ELR (cell line): ENCODE measurements at places on chromosomes 7 and 10.

DNA sequence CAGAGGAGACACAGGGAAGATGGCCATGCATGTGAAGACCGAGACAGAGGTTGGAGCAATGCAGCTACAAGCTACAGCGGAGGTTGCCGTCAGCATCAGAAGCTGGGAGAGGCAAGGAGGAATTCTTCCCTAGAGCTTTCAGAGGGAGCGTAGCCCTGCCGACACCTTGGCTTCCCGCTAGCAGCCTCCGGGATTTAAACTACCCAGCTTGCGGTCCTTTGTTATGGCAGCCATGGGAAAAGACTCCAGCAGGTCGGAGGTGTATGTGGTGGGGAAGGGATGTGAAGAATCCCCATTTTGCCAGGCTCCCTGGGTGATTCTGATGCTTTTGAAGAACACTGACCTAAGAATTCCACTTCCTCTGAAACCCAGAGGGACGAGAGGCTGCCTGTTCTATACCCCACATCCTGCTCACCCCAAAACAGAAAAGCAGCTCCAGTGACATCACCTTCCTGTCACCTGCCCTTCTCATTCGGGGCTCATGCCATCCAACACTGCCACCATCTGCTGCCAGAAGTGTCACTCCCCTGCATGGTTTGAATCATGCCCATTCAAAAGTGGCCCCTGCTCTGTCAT, 3.3 kb upstream of the SEPHS1 start:
- no peak for DNase-seq

DNA sequence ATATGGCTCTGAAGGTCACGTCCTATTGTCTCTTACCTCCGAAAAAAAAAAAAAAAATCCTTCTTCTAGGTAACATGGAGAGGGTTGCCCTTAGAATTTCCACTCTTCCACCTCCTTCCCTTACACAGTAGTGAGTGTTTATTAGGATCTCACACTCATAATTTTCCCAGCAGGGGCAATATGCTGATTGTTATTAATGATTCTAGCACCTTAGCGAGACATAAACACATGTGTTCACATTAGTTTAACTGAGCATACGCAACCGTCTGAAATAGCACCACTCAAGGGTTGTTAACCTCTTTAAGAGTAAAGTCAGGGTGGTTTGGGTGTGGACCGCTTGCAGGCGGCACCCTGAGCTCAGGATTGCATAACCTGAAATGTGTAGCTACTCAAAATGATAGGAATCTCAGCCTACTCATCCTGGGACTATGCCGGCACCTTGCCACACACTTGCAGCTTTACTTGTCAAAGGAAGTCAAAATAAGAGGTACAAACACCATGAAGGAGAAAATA, 52.2 kb downstream of the CPEB3 start:
- peak; percentile 91 for DNase-seq

- DNase-seq: peak; percentile 18
These were observed 10.2 kb downstream of the KBTBD2 start for GRCh38 chr7:32881074-32881982.

GRCh38 chr7:30968294-30968693, 4.5 kb downstream of the GHRHR start:
- DNase-seq: no peak

DNA sequence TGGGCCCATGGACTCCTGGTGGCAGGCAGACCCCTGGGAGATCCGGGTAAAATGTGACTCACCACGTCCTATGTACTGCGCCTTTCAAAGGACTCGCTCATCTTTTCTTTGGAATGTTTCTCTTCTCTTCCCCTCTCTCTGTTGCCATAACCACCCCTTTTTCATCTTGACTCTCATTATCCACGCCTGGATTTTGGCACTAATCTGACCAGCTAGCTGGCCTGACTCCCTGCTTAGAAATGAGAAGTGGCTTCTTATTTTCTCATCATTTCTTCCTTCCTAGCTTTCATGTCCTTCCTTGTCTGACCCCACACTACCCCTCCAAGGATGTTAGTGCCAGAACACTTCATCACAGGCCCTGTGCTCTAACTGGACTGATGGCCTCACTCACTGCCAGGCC, 98.0 kb upstream of the FAM171A1 start:
- no peak for DNase-seq

DNA sequence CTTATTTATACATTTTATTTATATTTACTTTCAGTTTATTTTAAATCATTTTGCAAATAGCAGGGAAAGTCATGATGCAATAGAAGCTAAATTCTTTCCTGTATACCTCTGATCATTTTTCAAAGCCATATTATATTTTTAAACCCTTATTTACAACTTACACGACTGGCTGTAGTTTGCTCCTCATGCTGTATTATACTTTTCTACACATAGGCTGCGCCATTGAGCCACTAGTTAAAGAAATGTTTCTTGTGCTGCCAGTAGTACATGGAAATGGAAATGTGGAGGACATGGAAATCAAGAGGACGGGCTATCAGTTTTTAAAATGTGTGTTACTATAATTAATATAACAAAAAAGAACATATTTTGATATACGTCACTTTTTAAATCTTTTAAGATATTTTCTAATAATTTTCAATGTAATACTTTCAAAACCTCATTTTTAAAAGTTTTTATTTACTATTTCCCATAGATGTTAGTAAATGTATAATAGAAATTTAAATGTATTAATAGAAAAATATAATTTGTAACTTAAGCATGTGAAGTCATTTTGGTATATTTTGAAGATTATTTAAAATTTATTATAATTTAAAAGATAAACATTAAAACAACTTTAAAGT, 118.5 kb downstream of the VTI1A start:
- DNase-seq: peak; percentile 74

DNA sequence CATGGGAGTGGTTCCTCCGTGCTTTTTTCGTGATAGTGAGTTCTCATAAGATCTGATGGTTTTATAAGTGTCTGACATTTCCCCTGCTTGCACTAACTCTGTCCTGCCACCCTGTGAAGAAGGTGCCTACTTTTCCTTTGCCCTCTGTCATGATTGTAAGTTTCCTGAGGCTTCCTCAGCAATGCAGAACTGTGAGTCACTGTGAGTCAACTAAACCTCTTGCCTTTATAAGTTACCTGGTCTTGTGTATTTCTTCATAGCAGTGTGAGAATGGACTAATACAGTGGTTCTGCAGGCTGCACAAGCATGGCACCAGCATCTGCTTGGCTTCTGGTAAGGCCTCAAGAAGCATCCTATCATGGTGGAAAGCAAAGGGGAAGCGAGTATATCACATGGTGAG, 1144.6 kb downstream of the SORCS3 start:
- no peak for DNase-seq

- DNase-seq: no peak
These were observed 156.3 kb downstream of the NEURL1 start for GRCh38 chr10:103649654-103650423.

- no peak for DNase-seq
These were observed 145.3 kb downstream of the SFMBT2 start for GRCh38 chr10:7265396-7266123.

GRCh38 chr10:80509403-80510161, 28.1 kb upstream of the SH2D4B start:
- DNase-seq: peak; percentile 99

DNA sequence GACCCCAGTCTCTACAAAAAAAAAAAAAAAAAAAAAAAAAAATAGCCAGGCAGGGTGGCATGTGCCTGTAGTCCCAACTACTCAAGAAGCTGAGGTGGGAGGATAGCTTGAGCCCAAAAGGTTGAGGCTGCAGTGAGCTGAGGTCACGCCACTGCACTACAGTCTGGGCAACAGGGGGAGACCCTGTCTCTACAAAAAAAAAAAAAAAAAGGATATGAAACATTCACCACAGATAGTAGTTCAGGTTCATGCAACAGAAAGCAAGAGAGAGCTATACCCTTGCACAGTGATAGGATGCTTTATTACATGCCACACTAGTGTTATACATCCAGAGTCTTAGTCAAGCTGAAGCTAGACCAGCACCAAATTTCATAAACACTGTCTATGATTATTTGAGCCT, 148.4 kb upstream of the KAT6B start:
- no peak for DNase-seq

DNA sequence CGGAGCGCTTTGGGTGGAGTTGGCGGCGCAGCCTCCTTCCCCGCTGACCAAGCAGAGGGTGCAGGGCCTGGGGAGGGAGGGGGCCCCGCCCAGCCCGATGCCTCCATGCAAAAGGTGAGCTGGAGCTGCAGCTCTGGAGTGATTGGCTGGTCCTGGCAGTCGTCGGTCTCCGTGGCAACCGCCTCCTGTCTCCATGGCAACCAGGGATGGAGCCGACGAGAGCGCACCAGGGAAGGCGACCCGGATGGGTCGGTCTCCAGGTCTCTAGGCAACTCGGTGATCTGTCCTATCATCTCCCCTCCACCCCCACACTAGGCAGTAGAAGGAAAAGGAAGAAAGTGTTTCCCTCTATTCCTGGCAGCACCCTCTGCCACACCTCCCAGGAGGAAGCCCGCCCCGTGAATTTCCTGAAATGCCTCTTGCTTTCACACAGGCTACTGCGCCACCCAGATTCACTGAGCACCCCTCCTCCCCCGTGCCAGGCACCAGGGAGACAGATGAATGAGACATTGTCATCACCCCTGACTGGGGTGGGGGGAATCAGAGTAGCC, 647 bp upstream of the NACAD start:
- peak; percentile 75 for DNase-seq

- peak; percentile 4 for DNase-seq
These were observed 153.4 kb downstream of the MLLT10 start for GRCh38 chr10:21687266-21688008.

DNA sequence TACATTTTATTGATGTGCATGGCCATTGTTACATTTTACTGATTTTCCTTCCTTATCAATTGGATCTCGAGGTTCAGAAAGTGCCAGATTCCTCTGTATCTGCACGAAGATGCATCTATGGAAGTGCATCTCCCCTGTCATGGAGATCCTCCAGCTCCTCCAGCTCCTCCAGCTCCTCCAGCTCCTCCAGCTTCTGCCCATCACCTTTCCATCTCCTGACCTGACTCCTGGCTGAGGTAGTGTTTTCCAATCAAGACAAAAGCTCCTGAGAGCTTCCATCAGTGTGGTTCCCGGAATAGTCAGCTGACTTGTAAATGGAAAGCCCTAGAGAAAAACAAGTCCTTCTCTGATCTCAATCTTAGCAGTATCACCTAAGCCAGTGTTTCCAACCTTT, 90.8 kb upstream of the KLF6 start:
- DNase-seq: no peak

DNA sequence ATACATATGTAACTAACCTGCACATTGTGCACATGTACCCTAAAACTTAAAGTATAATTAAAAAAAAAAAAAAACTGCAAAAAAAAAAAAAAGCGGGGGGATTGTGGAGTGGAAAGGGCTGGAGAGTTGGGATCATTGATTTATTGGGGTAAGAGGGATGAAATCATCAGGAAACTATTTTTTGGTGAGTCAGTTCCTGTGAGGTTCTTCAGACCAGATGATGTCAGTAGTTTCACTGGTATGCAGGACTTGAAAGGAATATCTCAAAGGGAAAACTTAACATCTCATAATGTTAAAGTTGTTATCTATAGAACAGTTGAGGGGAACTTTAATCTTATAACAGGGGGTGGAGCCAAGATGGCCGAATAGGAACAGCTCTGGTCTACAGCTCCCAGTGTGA, 32.6 kb upstream of the TECTB start:
- peak; percentile 86 for DNase-seq

GRCh38 chr10:110498982-110499795, 1.5 kb downstream of the DUSP5 start:
- DNase-seq: peak; percentile 86

DNA sequence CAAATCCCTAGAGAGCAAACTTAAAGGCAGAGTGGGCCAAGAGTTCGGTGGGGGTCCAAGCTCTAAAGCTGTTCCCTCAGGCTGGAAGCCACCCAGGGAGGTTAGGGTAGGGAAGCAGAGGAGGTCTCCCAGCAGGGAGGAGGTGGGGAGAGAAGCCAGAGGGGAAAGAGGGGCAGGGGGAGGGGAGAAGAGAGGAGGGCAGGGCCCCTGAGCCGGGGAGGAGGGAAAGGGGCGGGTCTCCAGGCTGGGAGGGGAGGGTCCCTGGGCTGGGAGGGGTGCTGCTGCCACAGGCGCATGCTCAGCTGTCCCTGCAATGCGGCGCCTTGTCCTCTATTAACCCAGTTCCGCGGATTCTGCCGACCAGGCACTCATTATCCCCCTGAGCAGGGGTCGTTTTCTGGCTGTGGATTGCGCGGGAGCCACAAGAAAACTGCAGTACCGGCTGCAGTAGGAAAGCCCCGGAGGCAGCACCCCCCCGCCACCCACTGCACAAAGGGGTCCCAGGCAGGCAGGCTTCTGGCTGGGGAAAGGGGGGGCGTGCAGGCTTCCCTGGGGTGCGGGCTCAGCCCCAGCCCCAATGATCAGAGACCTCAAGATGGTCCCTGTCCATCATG, 49.3 kb downstream of the CAMK2B start:
- no peak for DNase-seq

DNA sequence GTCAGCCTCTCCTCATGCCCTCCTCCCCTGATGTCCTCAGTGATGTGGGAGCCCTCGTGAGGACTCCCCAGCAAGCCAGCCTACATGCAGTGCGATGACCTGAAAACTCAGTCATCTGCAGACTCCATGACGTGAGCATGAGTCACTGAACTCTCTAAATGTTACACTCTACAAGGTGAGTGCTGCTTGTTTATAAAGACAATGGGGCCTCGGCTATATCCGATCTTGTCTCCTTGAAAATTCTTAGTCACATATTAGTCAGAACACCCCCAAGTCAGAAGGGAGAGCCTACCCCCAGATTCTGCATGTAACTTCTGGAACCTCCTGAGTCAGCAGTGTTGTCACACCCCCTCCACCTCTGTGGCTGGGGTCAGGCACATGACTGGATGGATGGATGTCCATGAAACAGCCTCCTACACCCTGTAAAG, 673.8 kb downstream of the INHBA start:
- DNase-seq: peak; percentile 100

DNA sequence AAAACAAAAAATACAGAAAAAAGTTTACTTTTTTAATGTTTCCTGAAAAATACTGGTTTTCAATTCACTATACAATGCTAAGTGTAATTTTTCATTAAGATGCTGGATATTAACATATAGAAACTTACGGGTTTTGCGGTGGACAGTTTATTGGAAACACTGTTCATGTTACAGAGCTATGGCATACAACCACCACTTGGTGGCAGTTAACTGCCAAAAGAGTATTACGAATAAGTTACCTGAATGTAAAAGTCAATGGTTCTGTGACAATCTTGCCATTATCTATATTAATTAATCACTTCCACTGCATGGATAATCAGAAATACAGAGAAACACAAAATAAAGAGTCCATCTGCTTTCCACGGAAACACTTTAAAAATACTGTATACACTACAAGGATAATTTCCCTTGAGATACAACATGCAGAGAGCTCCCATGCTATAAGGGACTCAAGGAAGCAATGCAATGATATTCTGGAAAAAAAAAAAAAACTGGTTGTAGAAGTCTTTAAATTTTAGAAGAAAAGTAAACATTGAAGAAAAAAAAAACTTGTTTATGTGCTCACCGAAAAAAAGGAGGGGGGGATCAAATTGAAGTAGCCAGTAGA, 97.0 kb downstream of the TPK1 start:
- peak; percentile 17 for DNase-seq

- no peak for DNase-seq
These were observed 99.5 kb downstream of the SFMBT2 start for GRCh38 chr10:7311218-7311849.
